ENCODE measurements at places on chromosomes 12 and 14.
A peak's percentile ranks its signal among the peaks of the same experiment; 100 is the strongest.

- DNase-seq = no peak
These were observed 5.0 kb downstream of the CCND2 start for GRCh38 chr12:4278329-4279197.

DNA sequence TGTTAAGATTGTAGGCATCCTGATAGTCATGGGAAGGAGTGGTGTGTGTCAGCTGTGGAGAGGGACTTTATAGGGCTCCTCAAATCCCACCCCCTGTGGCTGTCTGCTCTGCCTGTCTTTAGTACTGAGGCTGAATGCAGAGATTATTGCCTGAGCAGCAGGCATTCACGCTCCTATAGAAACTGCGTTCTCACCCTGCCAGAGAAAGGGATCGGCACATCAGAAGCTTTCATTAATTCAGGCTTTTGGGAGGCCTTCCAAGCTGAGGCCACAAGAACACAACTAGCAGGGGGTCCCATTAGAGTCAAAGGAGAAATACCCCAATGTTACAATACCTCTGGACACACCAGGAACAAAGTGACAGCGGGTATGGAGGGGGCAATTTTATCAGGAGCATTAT, 12.6 kb downstream of the KCNK10 start:
- DNase-seq = no peak

- DNase-seq = no peak
These were observed 83.1 kb upstream of the TSPAN8 start for GRCh38 chr12:71240946-71241345.

GRCh38 chr14:88535149-88535548, 19.7 kb downstream of the PTPN21 start:
- peak; percentile 42 for DNase-seq

- DNase-seq = peak; percentile 25
These were observed 31.7 kb upstream of the KCNH3 start for GRCh38 chr12:49507139-49507538.

DNA sequence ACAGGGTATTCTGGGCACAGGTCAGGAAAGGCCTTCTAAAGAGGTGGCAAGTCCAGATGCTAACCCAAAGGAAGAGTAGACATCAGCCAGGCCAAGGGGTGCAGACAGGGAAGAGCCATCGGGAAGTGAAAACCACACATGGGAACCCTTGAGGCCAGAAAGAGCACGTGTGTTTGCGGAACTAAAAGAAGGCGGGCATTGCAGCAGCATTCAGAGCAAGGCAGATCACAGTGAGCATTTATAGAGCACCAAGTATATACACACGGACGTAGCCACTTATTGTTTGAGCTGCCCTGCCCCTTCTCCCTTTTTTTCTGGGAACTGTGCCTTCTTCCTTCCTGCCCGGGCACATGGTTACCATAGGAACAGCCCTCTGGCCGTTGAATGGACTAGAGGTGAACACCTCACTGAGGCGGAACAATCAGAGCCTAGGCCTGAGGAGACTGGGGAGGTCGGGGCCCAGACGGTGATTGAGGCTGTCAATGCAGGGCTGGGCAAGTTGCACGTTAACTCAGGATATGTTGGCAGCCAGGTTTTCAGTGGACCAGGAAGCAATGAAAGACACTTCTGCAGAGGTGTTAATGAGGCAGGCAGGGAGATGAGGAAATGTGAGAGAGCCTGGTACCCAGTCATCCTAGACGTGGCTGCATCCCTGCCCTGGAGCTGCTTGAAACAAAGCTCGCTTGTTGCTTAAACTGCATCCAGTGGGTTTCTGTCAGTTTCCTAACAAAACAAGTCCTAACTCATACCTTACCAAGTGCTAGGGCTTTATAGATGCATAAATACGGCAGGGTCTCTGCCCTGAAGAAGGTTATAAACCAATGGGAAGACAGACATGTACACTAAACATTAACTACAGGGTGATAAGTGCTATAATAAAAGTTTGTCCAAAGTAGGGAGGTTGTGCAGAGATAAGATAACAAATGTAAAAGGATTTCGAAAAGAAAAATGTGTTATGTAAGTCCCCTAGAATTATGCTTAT, 34.2 kb downstream of the MOAP1 start:
- no peak for DNase-seq

- DNase-seq = peak; percentile 88
These were observed at the start of gene TRPV4 for GRCh38 chr12:109833307-109834189. TRPV4 (minus strand) TSS chr12:109833398; CDS start chr12:109814796, 18,602 bp downstream.

- DNase-seq = no peak
These were observed 222.1 kb downstream of the AACS start for GRCh38 chr12:125287155-125287847.

- DNase-seq = no peak
These were observed 3.7 kb downstream of the BIN2 start for GRCh38 chr12:51320311-51320694.

- DNase-seq = no peak
These were observed 40.2 kb upstream of the APPL2 start for GRCh38 chr12:105275997-105276733.

- DNase-seq = no peak
These were observed 887.8 kb downstream of the TRHDE start for GRCh38 chr12:73159954-73160353.

- DNase-seq = peak; percentile 63
These were observed 6.2 kb downstream of the AMN start for GRCh38 chr14:102928412-102929240.

DNA sequence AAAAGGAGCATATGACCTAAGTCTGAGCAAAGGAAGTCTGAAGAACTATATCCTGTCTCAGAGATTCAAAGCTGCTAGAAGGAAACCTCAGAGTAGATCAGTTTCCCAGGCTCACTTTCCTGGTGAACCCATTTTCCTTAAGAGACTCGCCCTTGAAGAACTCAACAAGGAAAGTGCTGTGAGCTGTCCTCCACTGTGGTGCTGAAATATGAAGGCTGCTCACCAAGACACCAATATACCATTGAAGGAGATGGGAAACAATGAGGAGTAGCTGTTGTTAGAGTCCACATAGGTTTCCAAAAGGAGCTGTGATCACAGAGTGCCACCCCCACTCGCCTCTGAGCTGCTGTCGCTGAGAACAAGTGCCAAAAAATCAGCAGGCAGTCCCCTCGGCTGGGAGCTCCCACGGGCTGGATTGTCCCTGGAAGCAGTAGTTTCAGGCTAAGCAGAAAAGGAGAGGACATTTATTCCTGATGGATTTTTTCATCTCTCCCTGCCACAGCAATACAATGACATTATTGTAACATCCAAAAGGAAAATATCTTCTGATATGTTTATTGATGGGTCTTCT, 282.1 kb downstream of the RPS29 start:
- DNase-seq = peak; percentile 12
